Uterus (tissue), 4 donors: ENCODE measurements at places on chromosomes 4 and X. TPM values are rescaled to one million over a fixed set of nuclear protein-coding genes. Genes with fewer than 3 reads are reported as not detected.
A peak's percentile ranks its signal among the peaks of the same experiment; 100 is the strongest.

Gene FATE1
- not detected for total RNA-seq

Gene TMEM165
- 123 TPM for total RNA-seq

Gene HAND2
- 23.8 TPM for total RNA-seq

GRCh38 chr4:5237086-5237660 lies 185.9 kb downstream of the STK32B start:
- DNase-seq: no peak
- no peak overlapping the region for H3K27ac ChIP-seq
- no peak overlapping the region for H3K4me3 ChIP-seq
- no peaks in the 10 kb centered on the region for H3K4me1 ChIP-seq
- H3K36me3 ChIP-seq: no peaks in the 10 kb centered on the region
- no peaks in the 10 kb centered on the region for H3K27me3 ChIP-seq

DNA sequence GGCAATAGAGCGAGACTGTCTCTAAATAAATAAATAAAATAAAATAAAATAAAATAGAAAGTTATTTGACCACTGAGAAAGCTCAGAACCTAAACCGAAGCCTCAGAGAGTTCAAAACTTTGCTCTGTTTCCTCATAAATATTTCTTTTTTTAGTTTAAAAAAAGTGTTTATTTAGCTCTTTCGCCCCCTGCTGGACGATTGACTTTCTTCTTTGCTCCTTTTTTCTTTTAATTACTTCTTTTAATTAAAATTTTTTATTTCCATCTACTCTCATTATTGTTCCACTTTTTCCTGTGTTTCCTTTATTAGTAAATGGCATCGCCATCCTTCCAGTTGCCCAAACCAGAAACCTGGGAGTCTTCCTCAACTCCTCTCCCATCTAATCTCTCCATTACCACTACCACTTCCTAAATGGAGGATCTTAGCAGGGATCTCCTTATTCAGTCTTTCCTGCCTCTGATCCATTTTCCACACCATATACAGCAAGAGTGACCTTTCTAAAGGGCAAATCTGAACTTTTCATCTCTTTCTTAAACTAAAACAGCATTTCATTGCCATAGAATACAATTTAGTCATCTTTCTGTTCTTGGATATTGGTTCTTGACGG lies 728 bp upstream of the IL13RA2 start:
- no peaks in the 10 kb centered on the region for H3K27me3 ChIP-seq
- no peak overlapping the region for H3K4me3 ChIP-seq
- DNase-seq: no peak
- no peaks in the 10 kb centered on the region for H3K4me1 ChIP-seq
- H3K36me3 ChIP-seq: no peaks in the 10 kb centered on the region

DNA sequence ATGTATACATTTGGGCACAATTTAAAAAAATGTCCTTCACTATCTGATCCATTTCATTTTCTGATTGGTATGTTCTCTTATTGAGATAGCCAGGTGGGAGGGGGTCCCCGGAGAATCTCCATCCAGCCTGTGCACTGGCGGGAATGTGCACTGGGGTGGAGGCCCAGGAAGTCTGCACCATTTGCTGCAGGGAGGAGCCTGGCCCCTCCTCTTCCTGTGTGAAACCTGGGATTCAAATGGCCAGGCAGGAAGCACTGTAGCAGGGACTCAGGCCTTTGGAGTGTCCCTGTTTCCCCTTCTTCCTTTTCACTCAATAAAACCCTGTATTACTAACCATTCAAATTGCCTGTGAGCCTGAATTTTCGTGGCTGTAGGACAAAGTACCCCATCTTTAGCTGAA lies 44.3 kb downstream of the GPRIN3 start:
- H3K4me1 ChIP-seq: no peaks in the 10 kb centered on the region
- H3K27ac ChIP-seq: no peak overlapping the region
- no peak for DNase-seq
- no peak overlapping the region for H3K4me3 ChIP-seq
- H3K36me3 ChIP-seq: no peaks in the 10 kb centered on the region

Gene PF4V1
- total RNA-seq: not detected

DNA sequence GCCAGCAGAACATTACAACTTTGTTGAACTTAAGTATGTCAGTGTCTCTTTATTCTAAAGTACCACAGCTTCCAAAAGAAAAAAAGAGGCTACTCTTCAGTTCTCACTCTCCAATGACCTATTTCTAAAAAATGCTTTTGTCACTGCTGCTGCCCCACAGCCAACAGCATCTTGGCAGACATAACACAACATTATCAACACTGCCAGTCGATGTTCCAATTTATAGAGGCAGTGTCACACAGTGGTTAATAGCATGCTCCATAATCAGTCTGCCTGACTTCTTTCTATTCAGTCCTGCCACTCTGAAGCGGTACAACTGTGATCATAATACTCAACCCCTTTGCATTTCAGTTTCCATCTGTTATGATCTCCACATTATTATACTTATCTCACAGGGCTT lies 69.2 kb downstream of the PLS3 start:
- peak overlapping the region; percentile 33 for H3K27ac ChIP-seq
- no peak overlapping the region for H3K4me3 ChIP-seq
- no peak for DNase-seq
- no peaks in the 10 kb centered on the region for H3K36me3 ChIP-seq
- no peaks in the 10 kb centered on the region for H3K4me1 ChIP-seq

DNA sequence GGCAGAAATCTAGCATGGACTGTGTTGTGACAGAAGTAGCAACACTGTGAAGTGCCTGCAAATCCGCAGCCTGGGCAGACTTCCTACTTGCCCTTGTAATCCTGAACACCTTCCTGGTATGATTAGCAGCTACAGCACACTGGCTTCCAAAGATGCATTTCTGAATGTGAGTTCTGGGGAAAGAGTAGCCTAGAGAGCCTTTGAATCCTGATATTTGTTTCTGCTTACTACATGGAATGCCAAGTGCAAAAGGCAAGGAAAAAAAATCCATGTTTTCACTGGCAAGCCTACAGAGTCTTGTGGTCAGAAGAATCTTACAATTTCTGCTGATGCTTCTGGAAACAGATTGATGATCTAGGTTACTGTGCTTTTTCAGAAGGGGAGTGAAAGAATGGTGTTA lies 223.7 kb downstream of the COL25A1 start:
- no peak for DNase-seq
- H3K4me1 ChIP-seq: no peaks in the 10 kb centered on the region
- no peaks in the 10 kb centered on the region for H3K36me3 ChIP-seq
- no peak overlapping the region for H3K27ac ChIP-seq

- no peak overlapping the region for H3K4me3 ChIP-seq
- no peaks in the 10 kb centered on the region for H3K27me3 ChIP-seq
- no peaks in the 10 kb centered on the region for H3K36me3 ChIP-seq
- DNase-seq: no peak
- H3K4me1 ChIP-seq: no peaks in the 10 kb centered on the region
These were observed 7.2 kb upstream of the MRFAP1 start for GRCh38 chr4:6633091-6633906.

DNA sequence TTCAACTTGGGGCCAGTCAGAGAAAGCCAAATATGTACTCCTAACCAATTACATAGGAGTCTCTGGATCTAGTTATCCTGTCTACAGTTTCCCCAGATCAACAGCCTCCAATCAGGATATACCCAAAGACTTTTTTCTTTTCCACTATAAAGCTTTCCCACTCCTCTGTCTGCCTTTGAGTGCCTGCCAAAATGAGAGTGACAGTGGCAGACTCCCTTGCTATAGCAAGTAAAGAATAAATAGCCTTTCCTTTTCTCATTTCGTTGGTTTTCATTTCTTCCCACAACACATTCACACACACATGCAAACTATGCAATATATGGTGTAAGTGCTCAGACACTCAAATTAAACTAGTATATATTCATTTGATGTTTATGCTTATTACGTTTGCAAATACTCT lies 302.4 kb upstream of the TACR3 start:
- DNase-seq: no peak
- no peaks in the 10 kb centered on the region for H3K36me3 ChIP-seq
- no peaks in the 10 kb centered on the region for H3K27me3 ChIP-seq
- no peak overlapping the region for H3K4me3 ChIP-seq

Gene HADH
- total RNA-seq: 52.0 TPM

DNA sequence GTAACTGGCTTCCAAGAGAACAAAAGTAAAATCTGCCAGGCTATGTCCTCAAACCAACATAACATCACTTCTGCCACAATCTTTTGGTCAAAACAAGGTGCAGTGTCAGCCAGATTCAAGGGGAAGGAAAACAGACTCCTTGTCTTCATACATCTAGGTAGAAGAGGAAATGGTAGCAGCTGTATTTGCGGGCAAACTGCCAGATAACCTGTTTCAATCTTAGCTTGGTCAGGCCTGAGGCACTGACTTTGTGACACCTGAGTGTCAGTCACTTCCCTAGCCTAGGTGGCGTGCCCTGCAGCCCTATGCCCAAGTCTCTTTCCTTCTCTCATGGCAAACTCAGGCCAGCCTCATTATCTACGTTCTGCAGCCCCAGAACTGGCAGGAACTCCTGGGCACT lies 146.2 kb upstream of the JADE1 start:
- no peak overlapping the region for H3K27ac ChIP-seq
- no peaks in the 10 kb centered on the region for H3K36me3 ChIP-seq
- H3K27me3 ChIP-seq: no peaks in the 10 kb centered on the region
- H3K4me1 ChIP-seq: no peaks in the 10 kb centered on the region
- DNase-seq: no peak

DNA sequence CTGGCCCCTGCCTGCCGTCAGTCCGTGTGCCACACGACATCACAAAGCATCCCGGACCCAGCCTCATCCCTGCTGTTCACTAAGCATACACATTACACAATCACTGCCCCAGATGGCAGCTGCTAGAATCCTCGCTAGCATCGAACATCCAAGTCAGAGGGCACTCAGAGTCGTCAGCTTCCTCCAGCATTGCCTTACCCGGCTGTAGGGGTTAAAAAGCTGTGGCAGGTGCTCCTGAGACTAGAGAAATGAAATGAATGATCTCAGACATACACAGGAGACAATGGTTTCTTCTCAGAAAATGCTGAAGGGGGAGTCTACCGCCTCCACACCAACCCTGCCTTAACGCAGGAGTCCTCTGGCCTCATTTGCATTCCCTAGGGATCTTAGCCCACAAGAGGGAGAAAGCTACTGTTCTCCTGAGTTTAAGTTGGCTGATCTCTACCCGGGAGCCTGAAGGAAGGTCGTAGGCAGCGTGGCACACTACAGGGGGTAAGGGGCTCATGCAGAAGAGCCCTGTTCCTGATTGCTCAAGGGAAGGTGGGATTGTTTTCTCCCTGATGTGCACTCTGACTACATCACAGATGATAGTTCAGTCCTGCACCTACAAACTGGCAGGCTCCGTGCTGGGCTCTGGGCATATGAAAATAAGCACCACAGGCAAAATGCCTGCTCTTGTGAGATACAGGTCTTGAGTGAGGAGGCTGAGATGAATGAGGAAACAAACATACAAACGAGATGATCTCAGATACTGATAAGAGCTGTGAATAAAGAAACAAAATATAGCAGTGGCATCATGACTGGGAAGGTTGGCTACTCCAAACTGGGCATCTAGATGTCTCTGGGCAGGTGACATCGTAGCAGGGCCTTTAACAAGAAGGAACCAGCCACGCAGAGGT lies 2.6 kb upstream of the KIAA0232 start:
- H3K27ac ChIP-seq: no peak overlapping the region
- no peaks in the 10 kb centered on the region for H3K36me3 ChIP-seq
- H3K27me3 ChIP-seq: no peaks in the 10 kb centered on the region

Gene SLC16A2
- 4.4 TPM for total RNA-seq

DNA sequence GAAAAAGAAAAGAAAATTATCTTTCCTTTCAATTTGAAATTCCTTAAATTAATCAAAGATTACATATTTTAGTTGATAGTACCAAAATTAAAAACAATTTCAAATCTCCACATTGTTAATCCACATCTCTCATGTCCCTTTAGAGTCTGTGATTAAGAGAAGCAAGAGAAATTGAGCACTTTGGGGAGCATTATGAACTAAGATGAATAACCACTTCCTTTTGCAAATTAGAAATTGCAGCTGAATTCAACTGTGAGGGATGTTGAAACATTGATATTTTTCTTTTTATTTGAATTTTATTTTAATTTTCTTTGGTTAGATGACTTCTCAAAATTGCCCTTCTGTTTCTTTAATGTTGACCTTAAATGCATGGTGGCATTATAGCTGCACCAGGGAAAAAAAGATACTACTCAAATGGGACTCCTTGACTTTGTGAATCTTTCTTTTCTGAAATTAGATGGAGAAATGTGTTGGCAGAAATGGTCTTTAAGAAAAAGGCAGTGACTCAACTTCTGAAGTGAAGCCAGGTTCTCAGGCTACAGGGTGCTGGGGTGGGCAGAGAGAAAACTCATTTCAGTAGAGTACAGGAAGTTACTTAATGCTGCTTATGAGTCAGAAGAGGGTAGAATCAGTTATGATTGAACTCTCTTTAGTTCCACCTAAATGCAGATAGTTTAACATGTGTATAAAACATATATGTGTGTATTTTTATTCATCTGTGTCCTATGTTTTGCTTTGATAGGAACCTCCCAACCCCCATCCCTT lies 92.0 kb upstream of the TNIP3 start:
- peaks cover 2% of the 10 kb centered on the region for H3K27me3 ChIP-seq
- no peaks in the 10 kb centered on the region for H3K36me3 ChIP-seq
- DNase-seq: no peak
- no peaks in the 10 kb centered on the region for H3K4me1 ChIP-seq
- no peak overlapping the region for H3K4me3 ChIP-seq

Gene UGT2B11
- not detected for total RNA-seq

DNA sequence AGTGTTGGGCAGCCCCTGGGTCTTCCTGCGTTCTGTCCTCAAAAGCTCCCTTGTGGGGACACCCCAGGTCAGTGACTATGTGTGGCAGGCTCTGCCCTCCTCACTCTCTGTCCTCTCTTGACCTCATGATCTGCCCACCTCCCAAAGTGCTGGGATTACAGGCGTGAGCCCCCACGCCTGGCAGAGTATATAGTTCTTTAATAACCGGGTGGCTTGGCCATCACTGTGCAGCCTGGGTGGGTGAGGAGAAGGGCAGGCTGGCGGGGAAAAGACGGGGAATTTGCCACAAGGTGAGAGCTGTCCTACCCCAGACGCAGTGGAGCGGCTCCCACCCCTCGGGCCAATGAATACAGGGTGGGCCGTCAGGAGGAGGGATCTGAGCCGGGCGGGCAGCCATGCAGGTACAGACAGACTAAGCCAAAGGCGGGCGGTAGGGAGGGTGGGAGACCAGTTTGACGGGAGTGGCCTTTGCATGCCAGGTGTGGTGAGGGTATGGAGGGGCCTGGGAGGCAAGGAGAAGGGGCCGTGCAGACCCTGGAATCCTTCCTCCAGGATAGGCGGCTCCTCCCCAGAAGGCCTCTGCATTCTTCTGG lies 2.5 kb downstream of the SH3BP2 start:
- DNase-seq: no peak
- no peak overlapping the region for H3K27ac ChIP-seq
- no peak overlapping the region for H3K4me3 ChIP-seq
- no peaks in the 10 kb centered on the region for H3K36me3 ChIP-seq

DNA sequence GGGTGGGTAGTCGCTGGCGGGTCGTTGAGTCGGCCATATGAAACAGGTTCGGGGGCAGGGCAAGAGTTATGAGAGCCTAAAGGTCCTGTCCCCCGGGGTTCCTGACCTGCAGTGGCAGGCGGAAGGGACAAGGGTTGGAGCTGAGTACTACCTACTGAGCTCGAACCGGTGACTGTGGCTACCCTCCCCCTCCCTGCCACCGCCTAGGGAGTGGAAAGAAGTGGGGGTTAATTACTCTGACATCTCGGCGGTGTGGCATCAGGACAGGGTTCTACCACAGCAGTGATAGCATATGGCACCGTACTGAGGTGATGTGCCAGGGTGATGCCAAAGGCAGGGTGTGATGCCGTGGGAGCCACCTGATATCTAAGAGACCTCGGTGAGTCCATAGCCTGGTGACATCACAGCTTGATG lies 307 bp downstream of the ATG4A start:
- H3K4me3 ChIP-seq: peak overlapping the region; percentile 44
- H3K27me3 ChIP-seq: no peaks in the 10 kb centered on the region

Gene POU4F2
- total RNA-seq: not detected

Gene ATP8A1
- 21.3 TPM for total RNA-seq

Gene ANOS1
- total RNA-seq: 10.6 TPM

- H3K4me1 ChIP-seq: no peaks in the 10 kb centered on the region
- no peak for DNase-seq
- no peaks in the 10 kb centered on the region for H3K36me3 ChIP-seq
These were observed 633.4 kb downstream of the PDHA2 start for GRCh38 chr4:96473246-96473645.
